ENCODE measurements at places on chromosomes 12 and 14. TPM values are rescaled to one million over a fixed set of nuclear protein-coding genes. Genes with fewer than 3 reads are reported as not detected.

- DNase-seq = peak; percentile 60
Observed at GRCh38 chr12:27013611-27014084, 536 bp downstream of the TM7SF3 start.

DNA sequence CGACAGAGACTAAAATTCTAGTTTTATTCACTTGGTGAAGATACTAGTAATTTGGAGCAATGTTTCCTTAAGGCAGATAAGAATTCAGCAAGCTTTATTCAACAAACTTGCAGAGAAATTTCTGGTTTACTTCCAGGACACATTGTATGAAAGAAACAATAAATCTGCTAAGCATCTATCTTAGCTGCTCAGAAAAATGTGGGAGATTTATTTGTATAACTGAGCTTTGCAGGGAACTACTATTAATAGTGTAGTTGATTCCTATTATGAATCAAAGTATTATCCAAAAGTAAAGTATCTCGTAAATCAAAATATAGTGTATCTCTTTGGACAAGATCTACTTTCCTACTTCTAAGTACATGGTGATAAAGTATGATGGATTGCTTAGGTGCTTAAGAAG lies 239.4 kb upstream of the TMTC1 start:
- DNase-seq = no peak

DNA sequence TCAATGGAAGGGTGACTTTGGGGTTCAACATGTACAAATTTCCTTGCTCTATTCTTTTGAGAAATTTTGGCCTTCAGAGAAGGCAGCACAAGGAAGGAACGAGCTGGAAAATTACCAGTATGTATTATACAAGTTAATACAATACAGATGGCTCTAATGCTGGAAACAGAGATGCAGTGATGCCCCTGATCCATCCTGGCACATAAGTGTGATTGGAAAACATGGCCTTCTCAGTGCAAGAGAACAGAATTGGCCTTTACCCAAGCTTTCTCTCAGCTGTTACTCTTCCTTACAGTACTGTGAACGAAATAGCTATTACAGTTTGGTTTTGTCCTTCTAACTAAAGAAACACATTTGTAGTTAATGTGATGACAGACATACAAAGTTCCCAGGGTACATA lies 102.5 kb upstream of the GPHB5 start:
- DNase-seq = no peak

GRCh38 chr12:8594072-8594471 lies 18.6 kb downstream of the AICDA start:
- no peak for DNase-seq

DNA sequence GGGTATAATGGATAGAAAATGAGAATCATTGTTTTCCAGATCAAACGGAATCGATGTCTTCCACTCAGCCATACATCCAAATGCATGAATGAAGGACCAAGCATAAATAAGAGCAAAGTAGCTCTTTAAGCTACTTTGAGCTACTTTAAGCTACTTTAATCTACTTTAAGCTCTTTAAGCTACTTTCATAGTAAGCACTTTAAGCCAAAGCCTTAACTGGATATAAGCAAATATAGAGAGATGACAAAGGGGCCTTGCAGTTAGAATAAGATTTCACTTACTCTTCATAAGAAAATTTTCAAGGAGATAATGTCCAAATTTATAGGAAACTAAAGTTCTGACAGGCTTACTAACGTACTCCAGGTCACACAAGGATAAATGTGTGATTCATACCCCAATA lies 355.6 kb upstream of the KITLG start:
- DNase-seq = no peak

GRCh38 chr12:68497702-68498101 lies 113.0 kb upstream of the RAP1B start:
- DNase-seq = peak; percentile 9

GRCh38 chr14:34450542-34450915 lies 11.5 kb downstream of the SPTSSA start:
- peak; percentile 18 for DNase-seq

- peak; percentile 80 for DNase-seq
Observed at GRCh38 chr12:47651368-47652254, 54.2 kb downstream of the RPAP3 start.

GRCh38 chr14:104657101-104657524 lies 32.3 kb upstream of the INF2 start:
- no peak for DNase-seq

DNA sequence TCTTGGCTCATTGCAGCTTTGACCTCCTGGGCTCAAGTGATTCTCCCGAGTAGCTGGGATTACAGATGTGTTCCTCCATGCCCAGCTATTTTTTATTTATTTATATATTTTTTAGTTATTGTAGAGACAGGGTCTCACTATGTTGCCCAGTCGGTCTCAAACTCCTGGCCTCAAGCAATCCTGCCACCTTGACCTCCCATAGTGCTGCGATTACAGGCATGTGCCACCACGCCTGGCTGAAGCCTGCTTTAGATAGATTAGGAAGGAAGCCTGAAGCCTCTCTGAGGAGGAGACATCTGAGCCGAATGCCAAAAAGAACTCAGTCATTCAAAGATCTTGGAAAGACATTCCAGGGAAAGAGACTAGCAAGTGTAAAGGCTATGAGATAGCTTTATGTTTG lies 10.2 kb downstream of the INHBC start:
- no peak for DNase-seq

DNA sequence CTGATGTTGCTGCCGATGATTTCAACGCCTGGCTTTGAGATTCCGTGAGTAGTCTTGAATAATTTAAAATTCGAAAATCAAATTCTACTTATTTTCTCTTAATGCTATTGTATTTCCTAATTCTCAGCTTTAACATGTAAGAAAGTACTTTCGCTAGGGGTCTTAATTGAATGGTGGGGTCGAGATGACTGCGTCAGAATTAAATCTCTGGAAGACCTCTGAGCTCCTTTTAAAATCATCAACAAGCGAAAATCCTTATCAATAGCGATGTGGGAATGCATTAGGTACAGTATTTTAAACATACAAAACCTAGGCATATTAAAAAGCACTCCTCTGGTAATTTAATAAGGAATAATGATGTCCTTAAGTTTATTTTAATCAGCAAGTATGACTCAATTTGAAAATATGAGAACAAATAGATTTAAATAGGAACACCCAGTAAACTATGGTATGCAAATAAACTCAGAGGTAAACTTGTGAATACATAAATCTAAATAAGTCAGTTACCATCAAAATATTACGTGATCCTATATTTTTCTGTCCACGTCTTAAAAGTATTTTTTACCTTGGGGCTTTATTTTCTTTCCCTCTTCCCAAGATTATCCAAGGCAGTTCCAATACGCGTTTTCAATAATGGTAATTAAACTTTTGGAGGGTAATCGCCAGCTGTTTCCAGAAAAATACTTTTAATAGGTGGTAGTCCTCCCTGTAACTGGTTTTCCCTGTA lies 1.4 kb downstream of the FOXA1 start:
- no peak for DNase-seq

DNA sequence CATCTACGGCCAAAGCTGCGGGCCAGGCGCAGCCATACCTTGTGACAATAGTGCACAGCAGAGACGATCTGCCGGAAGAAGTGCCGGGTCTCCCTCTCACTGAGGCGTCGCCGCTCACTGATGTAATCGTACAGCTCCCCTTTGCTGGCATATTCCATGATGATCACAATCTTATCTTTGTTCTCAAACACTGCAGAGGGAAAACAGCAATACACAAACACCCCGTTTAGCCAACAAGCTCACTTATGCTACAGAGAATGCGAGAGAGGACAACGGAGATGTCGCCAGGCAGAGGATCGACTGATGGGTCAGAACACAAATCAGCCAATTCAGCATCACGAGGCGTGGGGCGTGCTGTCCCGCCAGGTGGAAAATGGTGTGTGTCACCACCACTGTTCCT lies 52.1 kb downstream of the NUAK1 start:
- no peak for DNase-seq

DNA sequence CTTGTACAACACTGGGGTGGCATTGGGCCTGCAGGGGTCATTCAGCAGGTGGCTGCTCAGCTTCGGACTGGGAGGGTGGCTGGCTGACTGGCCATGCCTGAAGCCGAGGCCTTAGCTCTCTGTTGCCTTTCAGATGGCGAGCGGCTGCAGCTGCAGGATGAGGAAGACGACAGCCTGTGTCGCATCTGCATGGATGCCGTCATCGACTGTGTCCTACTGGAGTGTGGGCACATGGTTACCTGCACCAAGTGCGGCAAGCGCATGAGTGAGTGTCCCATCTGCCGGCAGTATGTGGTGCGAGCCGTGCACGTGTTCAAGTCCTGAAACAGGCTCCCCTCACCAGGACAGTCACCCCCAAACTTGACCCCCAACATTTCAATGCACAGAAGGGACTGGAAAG lies 23.3 kb downstream of the RNF34 start:
- no peak for DNase-seq

- DNase-seq = peak; percentile 84
Observed at GRCh38 chr12:116599285-116600136, 40.3 kb downstream of the MAP1LC3B2 start.

DNA sequence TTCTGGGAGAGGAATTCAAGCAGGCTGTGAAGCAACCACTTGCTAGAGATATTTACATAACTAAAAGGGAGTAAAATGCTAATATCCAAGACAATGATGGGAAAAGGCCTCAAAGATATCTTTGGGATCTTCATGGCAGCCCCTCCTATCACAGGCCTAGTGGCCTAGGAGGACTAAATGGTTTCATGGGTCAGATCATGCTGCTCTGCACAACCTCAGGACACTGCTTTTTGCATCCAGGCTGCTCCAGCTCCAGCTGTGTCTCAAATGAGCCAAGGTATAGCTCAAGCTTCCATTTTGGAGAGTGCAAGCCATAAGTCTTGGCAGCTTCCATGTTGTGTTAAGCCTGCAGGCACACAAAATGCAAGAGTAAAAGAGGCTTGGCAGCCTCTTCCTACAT lies 195.6 kb upstream of the SSTR1 start:
- no peak for DNase-seq

DNA sequence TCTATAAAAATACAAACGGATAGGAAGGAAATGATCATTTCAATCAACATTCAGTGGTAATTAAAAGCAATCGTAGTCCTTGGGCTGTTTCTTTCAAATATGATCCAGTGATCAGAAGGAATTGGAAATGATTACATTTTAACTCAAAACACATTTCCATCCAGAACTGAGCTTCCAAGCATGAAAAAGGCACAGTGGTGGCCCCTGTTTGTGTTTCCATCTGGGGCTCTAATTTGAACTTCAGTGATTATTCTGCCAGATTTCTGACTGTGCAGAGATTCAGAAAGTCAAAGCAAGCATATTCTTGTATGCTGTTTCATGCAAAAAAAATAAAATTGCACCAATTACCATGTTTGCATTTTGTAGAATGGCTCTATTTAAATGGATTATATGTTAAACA lies 157.0 kb upstream of the LMNTD1 start:
- no peak for DNase-seq

DNA sequence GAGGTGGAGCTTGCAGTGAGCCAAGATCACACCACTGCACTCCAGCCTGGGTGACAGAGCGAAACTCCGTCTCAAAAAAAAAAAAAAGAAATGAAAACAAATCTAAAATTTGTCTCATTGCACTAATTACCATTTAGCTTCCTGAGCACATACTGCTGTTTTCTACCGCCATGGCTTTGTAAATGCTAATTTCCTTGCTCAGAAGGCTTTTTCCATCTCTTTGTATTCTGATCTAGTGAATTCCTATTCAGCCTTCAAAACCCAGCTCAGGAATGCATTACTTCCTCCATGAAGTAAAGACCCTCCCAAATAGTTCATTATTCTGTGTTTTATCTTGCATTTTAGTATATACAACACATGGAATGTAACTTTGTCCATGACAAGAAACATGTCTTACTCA lies 33.6 kb downstream of the CEP83 start:
- DNase-seq = no peak

GRCh38 chr14:31118892-31119291 lies 88.7 kb downstream of the HECTD1 start:
- DNase-seq = no peak

SPIC gene
- total RNA-seq = not detected

FAM186B gene
- total RNA-seq = 0.34 TPM

BICDL1 gene
- 0.05 TPM for total RNA-seq

Data from dermis blood vessel endothelial cell (primary cell).